ENCODE measurements at places on chromosomes 16 and 17.

- peak; percentile 63 for DNase-seq
Observed at GRCh38 chr17:19533718-19534561, at the start of gene SLC47A1. Gene SLC47A1 (plus strand): TSS chr17:19533854. CDS start chr17:19533940, 86 bp downstream.

DNA sequence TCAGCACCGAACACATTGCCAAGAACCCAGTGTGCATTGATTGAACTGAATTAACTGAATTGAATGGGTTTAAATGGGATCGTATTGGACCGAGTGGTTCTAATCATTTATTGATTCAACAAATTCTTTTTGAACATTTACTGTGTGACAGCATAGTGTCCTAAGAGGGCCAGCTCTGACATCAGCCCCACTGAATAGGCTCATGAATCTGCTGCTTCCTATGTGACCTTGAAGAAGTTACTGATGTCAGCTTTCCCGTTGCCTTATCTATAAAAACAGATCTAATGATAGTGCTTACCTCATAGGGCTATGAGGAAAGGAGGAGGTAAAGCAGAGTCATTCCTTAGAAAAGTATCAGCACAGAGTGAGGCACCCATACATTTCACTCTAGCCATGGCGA, 226.3 kb downstream of the CBLN1 start:
- DNase-seq: no peak

DNA sequence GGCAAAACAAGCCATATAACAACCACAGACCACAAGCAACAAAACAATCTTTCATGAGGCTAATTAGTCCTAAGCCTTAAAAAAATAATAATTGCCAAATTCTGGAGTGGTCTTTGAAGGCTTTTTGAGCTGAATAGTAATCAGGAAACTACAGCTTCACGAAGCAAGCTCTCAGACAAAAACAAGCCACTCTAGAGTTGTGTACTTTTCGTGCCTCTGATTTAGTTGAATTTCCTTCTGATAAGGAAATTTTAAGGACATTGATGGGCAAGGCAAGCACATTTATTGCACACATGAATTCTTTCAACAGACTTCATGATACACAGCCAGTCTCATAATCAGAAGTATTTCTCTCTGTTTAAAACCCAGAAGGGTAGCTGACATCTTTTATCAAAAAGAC, 130.8 kb upstream of the IRX3 start:
- no peak for DNase-seq

- no peak for DNase-seq
Observed at GRCh38 chr16:7745276-7745675, 412.6 kb downstream of the RBFOX1 start.

DNA sequence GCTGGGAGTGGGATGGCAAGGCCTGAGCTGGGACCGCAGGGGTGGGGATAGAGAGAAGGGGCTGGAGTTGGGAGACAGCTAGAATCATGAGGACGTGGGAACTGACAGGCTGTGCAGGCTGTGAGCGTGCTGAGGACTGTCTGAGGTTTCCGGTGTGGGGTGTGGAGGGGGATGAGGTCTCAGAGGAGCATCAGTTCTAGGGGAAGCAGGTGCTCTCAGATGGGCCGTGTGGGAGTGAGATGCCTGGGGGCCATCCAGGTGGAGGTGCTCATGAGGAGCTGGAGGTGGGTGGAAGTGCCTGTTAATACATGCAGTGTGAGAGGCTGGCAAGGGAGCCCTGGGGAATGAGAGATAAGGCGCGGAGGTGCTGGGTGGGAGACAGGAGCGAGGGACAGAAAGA, 27.2 kb downstream of the HASPIN start:
- no peak for DNase-seq

All from heart left ventricle (tissue), 16 donors.